Nucleus accumbens (tissue), 56 donors: ENCODE measurements at places on chromosomes 1 and 21.

GRCh38 chr1:246320286-246320685 is 186.8 kb downstream of the SMYD3 start:
- no peak for DNase-seq

DNA sequence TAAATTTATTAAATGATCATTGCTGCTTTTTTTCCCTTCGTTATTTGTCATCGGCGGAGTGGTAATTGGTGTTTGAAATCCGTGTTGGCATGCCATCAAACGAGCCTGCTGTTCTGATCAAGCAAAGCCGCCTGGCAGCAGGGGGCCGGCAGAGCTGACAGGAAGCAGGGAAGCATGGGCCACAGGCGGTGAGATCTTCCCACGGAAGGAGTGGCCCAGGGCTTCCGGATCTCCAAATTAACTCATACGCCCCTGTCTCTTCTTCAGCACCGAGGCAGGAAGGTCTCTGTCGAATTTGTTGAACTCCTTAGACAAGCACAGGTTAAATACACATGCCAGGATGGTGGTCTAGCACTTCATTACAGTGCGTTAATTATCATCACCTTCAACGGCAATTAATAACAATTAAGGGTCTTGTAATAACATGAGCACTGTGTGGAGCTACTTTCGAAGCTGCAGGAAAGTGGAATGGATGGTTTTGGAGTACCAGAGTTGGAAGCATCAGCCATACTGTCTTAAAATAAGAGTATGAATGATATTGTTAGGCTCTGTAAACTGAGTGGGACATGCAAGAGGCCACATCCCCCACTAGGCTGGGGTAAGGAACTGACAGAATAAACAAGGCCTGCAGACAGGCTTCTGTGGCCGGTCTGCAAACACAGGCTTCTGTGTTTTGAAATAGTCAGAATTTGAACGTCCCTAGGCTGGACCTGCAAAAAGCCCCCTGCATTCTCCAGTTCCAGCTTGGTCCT is 199.4 kb upstream of the DAB1 start:
- DNase-seq, result no peak

DNA sequence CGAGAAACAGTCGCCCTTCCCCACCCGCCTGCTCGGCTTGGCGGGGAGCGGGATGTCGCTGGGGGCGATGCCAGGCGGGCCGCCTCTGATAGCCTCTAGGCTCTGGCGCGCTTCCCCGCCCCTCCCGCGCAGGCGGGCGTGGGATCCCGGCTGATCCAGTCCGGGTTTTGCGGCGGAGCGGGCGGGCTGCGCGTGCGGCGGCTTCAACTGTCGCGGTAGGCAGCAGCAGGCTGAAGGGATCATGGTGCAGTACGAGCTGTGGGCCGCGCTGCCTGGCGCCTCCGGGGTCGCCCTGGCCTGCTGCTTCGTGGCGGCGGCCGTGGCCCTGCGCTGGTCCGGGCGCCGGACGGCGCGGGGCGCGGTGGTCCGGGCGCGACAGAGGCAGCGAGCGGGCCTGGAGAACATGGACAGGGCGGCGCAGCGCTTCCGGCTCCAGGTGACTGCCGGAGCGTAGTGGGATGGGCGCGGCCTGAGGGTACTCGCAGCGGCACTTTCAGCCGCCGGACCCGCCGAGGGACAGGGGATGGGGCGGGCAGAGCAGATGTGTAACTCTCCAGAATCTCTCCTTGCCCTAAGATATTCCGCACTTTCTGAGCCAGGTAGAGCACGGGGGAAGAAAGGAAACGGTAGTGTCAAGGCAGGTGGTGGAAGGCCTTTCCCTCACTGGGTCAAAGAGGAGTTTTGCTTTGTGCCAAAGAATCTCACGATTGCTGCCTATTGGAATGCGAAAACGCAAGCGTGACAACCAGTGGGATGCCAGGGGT is at the start of gene FAAH:
Gene FAAH (plus strand): TSS at position 210 of the 764 bp plus-strand sequence. CDS start 32 bp downstream, at position 242.
- DNase-seq, result peak; percentile 76

DNA sequence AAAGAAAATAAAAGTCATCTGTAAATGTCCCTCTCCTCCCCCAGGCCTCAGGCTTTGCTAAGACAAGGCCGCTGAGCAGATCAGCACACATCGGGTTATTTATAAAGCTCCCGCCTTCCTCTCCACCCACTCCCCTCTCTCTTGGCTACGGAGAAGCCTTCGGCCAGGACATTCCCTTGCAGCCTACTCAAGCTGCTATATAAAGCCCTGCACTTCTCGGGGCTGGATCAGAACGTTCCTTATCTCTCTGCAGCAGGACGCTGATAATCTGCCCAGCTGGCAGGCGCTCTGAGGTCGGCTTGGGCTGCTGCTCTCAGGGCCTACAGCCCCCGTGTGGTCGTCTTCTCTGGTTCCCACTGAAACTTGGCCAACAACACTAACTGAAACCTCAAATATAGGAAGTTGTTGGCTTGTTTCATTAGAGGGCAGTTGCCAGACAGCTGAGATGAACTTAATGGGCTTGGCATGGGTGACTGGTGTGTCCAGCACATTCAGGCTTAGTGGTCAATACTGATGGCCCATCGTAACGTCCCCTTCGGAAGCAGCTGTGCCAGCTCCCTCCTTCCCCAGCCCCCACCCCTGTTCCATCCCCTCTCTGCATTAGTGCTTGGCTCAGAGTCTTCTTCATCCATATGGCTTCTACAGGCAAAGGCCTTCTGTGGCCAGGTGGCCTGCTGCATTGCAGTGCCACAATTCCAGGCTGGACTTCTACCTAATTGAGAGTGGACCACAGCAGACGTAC is 64.6 kb downstream of the IER5 start:
- no peak for DNase-seq

GRCh38 chr1:231626951-231627614 is 493 bp downstream of the DISC1 start:
- peak; percentile 22 for DNase-seq

DNA sequence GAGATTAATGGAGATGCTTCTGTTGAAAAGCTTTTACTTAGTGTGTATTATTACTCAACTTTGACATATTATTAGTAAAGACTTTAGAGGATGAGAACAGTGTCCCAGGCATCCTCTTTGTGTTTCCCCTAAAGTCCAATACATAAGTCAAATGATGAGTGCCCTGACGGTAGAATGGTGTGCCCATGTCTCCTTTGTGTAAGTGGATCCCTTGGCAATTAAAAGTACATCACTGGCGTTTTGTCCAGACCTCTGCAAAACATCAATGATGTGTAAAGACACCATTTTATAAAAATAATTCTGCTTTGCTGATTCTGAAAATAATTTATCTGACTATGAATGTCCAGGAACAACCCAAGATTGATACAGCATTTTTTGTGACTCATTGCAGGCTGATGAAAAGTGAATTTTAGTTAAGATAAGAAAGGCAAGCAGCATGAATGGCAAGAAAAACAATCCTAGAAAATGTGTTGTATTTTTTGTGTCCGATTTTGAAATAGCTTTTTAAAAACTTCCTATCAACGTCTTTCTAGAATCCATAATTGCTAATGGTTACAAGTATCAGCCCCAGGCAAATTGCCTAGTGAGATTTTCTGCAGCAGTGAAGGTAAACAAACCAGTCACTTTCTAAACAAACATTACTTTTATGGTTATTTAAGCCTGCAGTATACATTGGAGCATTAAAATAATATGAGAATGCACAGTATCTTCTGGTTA is 251.5 kb downstream of the PTPRC start:
- no peak for DNase-seq
